NCI-H2029 treated with DMSO at 0.1 percent for 48 hours (cell line): ENCODE measurements at places on chromosomes 1 and 21.

DNA sequence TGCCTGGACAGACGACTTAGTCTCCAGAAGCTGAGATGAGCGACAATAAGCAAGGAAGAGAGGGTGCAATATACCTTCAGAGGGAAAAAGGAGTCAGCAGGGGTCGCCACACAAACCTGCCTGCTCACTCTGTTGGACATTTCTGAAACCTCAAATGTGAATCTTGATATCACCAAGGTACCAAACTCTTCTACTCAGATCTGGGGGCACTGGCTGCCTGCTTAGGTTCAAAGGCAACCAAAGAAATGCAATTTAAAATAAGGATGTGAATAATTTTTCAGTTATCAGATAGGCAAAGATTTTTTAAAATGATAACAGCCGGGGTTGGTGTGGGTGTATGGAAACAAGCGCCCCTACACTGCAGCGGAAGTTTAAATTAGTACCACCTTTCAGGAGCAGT is 164.2 kb downstream of the HIVEP3 start:
- no peak for DNase-seq

DNA sequence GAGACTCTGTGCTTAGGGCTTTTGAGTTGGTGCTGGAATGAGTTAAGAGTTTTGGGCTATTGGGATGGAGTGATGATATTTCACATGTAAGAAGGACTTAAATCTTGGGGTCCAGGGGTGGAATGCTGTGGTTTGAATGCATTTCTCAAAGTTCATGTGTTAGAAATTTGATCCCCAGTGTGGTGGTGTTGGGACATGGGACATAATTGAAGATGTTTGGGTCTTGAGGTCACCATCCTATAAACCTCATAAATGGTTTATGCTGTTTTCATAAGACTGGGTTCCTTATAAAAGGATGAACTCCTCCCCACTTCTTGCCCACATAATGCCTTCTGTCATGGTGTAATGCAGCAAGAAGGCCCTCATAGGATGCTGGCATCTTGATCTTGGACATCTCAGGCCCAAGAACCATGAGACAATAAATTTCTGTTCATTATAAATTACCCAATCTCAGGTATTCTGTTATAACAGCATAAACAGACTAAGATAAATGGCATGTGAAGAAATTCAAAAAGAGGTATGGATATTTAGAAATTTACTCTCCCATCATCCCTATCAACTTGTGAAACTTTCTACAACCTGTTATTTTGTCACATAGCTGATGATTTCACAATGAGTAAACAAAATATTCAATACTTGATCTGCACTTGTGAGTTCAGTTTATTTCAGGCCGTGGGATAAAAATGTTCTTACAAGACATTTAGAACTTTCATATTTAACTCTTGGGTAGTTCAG is 48.0 kb upstream of the NEK7 start:
- DNase-seq = no peak

DNA sequence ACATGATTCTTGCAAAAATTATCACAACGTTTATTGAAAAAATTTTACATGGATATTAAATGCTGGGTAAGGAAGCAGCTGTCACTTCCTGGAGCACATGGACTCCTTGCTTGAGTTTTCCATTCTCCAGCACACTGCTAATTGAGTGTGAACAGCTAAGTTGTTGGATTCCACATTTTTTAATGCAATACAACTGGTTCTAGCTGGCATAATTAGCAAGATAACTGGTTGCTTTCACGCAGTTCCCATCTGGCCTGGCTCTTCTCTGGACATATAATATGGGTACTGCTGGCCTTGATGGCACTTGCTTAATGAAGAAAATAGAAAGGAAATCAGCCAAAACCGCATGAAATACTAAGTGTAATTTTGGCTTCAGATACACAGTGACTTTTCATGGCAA is 26.6 kb downstream of the RGS21 start:
- DNase-seq = no peak

- no peak for DNase-seq
Observed at GRCh38 chr1:47031585-47031984, 8.1 kb downstream of the CYP4X1 start.

DNA sequence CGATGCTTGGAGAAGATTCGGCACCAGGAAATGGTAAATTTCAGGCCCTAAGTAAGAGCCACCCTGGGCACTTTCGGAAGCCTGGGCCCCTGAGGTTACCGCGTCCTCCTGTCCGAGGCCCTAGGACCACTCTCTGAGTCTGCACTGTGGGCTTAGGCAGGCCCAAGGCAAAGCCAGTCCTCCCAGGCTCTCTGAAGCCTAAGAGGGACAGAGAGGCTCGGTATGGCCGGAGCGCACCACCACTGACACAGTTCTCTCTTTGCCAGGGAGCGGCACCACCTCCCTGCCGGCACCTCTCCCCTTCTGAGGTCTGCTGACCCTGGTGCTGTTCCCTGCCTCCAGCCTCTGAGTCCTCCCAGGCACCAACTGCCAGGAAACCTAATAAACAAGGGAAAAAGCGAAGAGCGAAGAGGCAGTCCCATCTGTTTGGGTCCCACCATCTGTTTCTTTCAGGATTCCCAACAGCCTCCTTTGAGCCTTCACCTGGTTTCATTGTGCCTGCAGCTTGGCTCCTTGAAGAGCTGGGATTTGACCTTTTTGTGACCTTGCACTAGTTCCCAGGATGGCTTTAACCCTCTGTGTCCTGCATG is 57.7 kb downstream of the VWA5B1 start:
- no peak for DNase-seq

- no peak for DNase-seq
Observed at GRCh38 chr1:62492521-62492920, 55.7 kb downstream of the USP1 start.

GRCh38 chr21:34517491-34518245 is 5.7 kb upstream of the KCNE1 start:
- no peak for DNase-seq

GRCh38 chr1:172629170-172629569 is 29.7 kb upstream of the FASLG start:
- DNase-seq = no peak

- DNase-seq = no peak
Observed at GRCh38 chr21:45950740-45951515, 30.6 kb upstream of the COL6A1 start.

- no peak for DNase-seq
Observed at GRCh38 chr1:201903135-201903534, 14.4 kb downstream of the SHISA4 start.

DNA sequence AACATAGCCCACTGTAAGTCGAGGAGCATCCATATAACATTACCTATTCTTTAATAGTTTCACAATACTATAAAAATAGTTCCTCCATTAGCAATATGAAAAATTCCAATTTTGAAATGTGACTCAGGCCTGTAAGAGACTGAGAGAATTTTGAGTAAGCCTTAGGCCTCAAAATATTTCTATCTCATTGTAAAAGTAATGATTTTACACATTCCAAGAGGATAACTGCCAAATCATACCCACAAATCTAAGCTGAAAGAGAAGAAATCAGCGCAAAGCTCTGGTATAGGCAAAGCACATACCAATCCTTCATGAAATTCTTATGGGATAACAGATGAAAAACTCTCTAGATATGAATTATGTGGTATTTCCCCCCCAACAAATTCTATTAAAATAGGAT is 144.1 kb downstream of the CDC42BPA start:
- no peak for DNase-seq
